Hepatic stellate cell (primary cell): ENCODE measurements at places on chromosomes 1 and 21.
A peak's percentile ranks its signal among the peaks of the same experiment; 100 is the strongest.

DNA sequence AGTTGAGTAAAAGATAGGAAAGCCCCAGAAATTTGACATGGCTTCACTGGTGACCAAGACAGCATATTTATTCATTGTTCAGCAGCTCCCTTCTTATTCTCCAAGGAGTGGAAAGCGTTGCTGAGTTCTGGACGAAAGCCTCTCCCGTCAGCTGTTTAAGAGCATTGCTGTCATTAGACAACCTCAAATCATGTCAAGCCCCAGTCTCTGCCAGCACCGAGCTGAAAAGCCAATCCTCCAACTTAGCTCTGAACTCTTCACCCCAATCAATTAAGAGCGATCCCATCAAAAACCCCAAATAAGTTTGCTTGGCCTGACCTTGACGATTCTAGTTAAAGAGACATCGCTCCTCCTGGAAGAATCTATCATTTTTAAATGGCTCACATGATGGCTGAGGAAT is 110.8 kb downstream of the PLPP3 start:
- DNase-seq = no peak

GRCh38 chr1:43329995-43330751 is 7.4 kb upstream of the MPL start:
- peak; percentile 94 for DNase-seq

GRCh38 chr1:32150847-32151246 is 28.6 kb upstream of the TXLNA start:
- no peak for DNase-seq

- no peak for DNase-seq
These were observed 123.4 kb downstream of the SIK1 start for GRCh38 chr21:43303275-43304178.

GRCh38 chr1:196183941-196184340 is 424.3 kb downstream of the KCNT2 start:
- no peak for DNase-seq
